ENCODE measurements at places on chromosomes 4 and X.

GRCh38 chr4:84856468-84857049 lies 109.9 kb downstream of the WDFY3 start:
- DNase-seq, result no peak

GRCh38 chr4:152209772-152210493 lies 326.0 kb downstream of the FBXW7 start:
- no peak for DNase-seq

DNA sequence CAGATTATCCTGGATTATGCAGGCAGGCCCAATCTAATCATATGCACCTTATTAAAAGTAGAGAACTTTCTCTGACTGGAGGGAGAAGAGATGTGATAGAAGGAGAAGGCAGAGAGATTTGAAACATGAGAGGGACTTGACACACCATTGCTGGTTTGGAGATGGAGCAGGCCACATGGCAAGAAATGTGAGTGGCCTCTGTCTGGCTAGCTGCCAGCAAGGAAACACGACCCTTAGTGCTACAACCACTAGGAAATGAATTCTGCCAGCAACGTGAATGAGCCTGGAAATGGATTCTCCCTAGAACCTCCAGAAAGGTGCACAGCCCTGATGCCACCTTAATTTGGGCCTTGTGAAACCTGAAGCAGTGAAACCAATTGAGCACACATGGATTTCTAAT lies 79.5 kb upstream of the MBNL3 start:
- DNase-seq, result no peak

- DNase-seq, result no peak
These were observed 50.1 kb downstream of the GAB1 start for GRCh38 chr4:143386812-143387211.

- no peak for DNase-seq
These were observed 205.7 kb downstream of the CAMK2D start for GRCh38 chr4:113555868-113556267.

DNA sequence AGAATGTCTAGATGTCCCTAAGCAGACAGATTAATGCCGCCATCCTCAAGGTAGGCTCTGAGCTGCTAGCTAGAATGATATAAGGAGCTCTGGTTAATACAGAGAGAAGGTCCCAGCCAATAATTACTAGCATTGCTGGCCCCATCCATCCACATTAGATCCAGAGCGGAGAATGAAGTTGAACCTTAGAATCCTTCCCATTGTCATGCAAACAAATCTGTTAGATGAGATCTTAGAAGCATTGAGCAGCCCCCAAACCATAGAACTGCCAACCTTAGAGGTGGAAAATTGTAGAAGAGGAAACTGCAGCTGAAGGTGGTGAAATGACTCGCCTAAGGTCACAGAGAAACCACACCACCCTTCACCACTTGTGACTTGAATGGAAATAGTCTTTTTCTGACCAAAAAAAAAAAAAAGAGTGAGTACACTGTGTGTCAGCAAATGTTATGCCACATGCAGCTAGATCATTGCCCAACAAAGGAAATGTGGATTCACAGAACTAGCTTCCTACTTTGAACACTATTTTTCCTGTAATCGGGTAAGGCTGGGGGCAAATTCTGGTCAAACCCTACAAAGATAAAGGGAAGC lies 162.1 kb downstream of the SMIM20 start:
- no peak for DNase-seq
